ENCODE measurements at places on chromosomes 3 and 15.

DNA sequence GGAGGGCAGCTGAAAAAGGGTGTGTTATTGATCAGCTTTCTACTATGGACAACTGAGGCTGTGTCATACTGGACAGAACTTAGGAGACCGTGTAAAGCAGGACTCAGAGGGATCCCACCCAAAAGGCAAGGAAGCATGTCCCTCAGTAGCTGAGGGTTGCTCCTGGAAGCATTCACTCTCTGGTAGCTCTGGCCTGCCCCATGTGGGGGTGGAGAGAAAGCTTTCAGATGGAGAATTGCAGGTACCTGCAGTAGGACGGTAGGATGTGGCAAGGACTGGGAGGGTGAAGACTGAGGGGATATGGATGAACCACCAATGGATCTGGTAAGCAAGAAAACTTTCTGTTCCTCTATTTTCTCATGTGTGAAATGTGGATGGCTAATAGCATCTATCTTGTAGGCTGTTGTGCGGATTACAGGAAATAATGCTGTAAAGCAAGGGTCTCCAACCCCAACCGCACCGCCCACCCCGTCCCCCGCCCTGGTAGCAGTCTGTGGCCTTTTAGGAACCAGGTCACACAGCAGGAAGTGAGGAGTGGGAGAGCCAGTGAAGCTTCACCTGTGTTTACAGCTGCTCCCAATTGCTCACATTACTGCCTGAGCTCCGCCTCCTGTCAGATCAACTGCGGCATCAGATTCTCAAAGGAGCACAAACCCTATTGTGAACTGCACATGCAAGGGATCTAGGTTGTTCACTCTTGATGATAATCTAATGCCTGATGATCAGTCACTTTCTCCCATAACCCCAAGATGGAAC, 157.7 kb upstream of the PROK2 start:
- no peak for DNase-seq

DNA sequence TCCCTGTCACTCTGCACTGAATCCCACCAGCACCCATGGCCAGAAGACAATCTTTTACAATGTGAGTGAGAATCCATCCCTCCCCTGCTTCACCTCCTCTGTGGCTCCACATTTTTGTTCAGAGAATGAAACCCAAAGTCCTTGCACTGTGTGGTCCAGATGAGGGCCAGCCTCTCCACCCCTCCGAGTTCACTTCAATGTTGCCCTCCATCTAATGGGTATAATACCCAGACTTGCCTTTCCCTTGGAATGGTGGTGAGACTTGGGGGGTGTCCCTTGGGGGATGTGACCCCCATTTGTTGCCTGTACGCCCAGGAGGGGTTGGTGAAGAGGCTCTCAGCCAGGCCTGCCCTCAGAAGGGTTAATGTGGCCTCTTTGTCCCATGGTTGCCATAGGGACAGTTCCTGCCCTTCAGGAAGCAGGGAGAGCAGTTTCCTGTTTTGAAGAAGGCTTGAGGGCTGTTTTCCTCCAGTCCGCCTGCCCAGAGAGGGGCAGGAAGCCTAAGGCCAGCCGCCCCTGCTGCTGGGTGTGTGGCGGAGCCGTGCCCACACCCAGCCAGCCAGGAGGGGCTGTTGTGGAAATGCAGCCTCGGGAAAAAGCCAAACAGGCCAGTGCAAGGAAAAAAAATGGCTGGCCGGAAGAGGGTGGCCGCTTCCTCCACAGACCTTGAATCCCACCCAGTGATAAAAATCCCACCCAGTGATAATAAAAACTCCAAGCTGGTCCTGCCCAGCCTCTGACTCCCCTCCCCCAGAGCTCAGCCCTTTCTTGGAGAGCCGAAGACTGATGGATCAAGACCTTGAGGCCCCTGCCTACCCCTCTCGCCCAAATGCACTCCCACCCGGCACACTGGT, 14.6 kb upstream of the FGD5 start:
- no peak for DNase-seq

DNA sequence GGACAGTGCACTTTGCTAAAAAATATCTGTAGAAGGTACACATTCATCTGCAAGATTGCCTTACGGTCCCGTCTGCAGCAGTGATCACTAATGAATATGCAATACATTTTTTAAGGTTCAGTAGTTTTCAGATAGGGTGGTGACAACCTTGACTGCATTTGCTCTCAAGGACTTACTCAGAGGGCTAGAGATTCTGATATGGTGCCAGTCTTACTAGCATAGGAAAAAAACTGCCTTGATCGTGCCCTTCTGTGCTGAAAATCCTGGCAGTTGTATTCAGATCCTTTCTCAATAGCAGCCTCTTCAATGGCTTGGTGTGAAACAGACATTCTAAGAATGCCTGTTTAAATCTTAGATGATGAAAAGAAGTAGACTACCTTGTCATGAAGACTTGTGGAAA, 411.9 kb upstream of the CCDC54 start:
- DNase-seq = no peak

DNA sequence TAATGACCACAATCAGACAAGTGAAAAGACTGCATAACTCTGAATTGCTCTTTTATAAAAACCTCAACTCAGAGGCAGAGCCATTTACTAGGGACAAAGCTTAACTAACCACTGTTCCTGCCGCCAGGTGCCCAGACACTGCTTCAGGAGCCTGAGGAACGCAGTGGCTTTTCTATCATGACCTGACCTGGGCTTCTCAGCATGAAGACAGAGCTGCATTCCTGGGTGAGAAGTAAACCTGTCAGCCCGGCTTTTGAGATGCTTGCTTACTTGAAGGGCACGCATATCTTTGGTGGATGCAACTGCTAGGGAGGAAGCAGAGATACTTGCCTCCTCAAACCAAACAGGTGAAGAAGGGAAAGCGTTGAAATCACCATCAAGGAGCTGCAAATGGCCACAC, 7.9 kb downstream of the LRRC31 start:
- DNase-seq = no peak

DNA sequence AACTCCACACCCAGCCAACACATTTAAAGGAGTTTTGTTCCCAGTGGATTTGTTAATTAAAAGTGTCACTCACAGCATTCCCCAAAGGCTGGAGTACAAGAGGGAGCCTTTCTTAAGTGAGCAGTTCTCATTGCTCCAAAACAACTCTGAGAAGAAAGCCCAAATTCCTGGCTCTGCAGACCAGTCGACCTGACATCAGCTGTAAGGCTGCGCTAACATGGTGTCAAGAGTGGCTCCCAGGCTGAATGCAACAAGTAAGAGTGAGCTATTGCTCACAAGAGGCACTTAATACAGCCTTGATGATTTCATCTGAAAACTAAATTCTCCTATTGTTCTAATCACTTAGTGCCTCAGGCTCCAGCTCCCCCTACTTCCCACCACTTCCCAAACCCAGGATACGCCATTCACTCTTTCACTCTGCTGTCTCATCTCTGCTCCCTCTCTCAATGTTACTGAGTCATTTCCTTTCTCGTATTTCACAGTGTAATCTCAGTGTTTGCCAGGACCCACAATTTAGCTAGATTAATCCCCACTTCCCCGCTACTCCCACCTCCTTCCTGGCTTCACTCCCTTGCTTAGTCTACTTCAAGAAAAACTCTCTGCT, 81.8 kb downstream of the WWTR1 start:
- DNase-seq = peak; percentile 96

- DNase-seq = no peak
These were observed 294.7 kb downstream of the OXSM start for GRCh38 chr3:26084629-26085028.

GRCh38 chr3:32334675-32335074, 57.0 kb upstream of the CMTM7 start:
- DNase-seq = peak; percentile 10

DNA sequence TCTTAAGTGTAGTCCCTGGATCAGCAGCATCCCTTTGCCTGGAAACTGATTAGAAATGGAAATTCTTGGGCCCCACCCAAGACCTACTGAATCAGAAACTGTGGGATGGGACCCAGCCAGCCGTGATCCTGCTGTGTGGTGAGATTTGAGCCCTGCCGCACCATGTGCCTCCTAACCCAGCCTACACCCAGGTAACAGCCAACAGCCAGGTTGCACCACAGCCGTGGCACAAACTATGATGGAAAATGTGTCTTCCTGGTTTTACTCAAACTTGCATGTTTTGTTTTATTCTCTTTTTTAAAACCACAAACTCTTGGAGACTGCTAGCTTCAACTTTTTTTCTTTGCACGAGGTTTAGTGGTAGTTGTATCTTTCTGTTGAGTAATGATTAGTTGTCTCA, 2.6 kb downstream of the LIMD1 start:
- peak; percentile 54 for DNase-seq
